ENCODE measurements at places on chromosomes 7 and 10.

DNA sequence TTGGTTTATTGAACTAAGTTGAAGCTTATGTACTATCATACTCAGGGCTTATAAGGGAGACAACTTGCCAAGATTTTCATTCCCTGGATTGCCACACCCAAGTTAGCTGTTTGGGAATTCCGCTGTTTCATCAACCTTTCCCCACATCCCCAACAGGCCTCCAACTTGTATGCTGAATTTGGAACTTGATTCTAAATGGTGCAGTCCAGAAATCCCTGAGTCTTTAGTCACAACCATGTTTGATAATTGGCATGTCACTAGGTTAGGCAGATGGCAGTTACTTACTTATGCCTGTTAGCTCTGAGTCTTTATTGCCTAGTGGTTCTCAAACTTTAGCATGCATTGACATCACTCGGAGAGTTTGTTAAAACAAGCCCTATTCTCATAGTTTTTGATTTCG, 135.4 kb upstream of the PRPS1L1 start:
- DNase-seq: no peak

DNA sequence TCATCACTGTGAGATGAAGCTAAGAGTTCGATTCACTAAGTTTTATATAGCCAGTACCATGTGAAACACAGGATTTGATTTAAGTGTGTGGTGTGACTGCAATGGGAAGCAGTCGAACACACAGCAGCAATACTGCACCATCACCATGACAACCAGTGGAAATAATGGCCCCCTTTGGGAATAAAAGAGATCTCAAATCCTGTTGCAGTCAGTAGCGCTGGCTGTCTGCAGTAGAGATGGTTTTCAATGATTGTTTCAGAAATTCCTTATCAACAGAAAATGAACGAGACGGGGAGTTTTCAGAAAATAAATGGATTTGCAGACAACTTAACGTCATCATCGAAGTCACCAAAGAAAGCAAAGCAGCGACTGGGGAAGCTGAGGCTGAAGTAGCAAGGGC, 91.0 kb downstream of the PTPRE start:
- DNase-seq: no peak

DNA sequence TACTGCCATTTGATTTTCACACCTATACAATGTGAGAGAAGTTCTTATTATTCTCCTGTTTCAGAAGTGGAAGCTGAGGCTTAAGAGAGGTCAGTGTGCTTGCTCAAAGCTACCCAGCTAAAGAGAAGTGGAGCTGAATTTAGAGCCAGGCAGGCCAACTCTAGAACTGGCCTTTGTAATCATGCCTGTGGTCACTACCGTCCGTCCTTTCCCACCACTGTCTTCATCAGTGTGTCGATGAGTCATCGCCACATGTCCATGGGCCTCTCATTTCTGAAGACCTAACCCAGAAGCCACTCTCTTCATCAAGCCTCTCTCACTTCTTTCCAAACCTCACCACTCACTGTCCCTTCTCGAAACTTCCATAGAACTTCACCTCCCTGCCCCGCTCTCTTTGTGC, 237.8 kb downstream of the KIAA1217 start:
- no peak for DNase-seq

- DNase-seq: no peak
Measured at GRCh38 chr10:109427411-109427810, 495.9 kb downstream of the XPNPEP1 start.

- no peak for DNase-seq
Measured at GRCh38 chr10:28713626-28714352, 36.5 kb downstream of the BAMBI start.

DNA sequence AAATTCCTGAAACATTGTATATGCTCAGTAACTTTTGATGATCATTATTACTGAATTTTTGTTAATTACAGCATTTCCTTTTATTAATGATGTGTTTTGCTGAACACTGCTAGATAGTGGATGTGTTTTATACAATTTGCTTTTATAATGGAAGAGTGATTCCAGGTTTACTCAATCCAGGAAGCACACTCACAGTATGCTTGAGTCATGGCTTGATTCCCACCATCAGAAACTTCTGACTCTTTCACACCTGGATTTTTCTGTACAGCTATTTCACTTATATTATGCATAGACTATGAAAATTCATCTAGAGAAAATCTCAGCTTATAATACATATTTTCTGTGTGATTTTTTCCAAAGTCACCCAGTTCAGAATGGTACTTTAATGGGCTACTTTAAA, 1040.9 kb downstream of the GRM8 start:
- no peak for DNase-seq

DNA sequence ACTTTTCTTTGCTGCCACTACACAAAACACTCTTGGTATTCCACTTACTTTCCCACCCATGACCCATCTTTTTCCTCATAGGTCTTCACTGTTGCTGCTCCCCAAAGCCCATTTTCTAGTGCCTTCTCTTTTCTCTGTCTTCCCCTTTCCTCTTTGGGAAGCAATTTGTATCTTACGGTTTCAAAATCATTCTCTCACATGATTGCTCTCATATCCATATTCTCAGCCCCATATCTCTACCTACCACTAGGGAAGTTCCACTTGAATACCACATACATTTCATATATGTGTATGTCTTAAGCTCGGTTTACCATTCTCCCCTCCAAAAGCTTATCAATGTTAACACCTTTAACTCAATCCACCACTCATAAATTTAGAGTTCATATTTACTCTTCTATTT, 3.2 kb upstream of the UBE2D1 start:
- DNase-seq: no peak

GRCh38 chr7:70591643-70592042, 540.3 kb upstream of the GALNT17 start:
- no peak for DNase-seq

DNA sequence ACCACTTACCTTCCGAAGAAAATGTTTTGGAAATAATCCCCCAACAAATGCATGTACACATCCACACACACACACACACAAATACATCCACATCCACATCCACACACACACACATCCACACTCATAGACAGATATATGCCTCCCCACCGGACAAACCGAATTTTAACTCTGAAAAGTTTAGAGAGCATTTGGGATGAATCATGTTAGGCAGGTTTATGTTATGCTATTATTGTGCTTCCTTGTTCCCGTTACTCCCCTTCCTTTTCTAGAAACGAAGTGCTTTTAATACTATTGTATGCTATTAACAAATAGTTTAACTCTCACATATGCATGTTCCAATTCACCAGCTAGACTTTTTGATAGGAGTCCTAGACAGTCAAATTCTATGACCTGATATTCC, 91.5 kb downstream of the FAS start:
- DNase-seq: no peak

DNA sequence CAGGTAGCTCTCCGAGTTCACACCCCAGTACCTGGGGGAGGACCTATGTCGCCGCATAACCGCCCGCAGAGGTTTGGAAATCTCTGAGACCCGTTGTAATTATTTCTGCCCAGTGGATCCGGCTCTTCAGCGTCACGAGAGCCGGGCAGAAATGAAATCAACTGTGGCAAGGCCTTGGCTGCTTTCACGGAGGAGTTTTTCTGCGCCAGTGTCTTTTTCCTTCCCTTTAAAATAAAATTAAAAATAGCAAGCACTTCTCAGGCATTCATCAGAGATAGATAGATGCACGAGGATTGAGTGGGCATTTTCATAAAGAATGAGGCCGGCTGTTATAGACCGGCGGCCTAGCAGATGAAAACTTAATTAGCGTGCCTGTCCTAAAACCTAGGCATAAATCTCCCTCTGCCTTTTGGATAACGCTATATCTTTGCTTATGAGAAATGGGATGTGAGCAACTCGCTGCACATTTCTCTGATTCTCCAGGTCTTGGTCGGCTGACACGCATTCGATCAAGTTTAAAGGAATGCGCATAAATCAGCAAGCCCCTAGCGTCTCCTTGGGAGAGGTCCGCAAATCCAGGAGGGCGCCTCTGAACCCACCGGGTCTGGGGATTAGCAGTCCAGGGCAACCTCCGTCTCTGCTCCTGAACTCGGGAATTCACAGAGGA, 6.4 kb downstream of the HOXA13 start:
- DNase-seq: no peak

DNA sequence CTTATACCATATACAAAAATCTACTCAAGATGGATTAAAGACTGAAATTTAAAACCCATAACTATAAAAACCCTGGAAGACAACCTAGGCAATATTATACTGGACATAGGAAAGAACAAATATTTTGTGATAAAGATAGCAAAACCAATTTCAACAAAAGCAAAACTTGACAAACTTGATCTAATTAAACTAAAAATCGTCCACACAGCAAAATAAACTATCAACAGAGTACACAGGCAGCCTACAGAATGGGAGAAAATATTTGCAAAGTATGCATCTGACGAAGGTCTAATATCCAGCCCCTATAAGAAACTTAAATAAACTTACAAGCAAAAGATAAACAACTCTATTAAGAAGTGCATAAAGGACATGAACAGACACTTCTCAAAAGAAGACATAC, 240.1 kb downstream of the HGF start:
- DNase-seq: no peak

DNA sequence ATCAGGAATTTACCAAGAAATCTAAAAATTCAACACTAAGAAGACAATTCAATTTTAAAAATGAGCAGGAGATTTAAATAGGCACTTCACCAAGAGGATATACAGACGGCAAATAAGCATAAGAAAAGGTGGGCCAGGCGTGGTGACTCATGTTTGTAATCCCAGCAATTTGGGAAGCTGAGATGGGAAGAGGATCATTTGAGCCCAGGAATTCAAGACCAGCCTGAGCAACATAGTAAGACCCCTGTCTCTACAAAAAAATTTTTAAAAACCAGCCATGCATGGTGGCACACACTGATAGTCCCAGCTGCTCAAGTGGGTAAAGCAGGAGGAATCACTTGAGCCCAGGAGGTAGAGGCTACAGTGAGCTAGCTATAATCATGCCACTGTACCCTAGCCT, 3.5 kb upstream of the AKR1D1 start:
- DNase-seq: no peak

GRCh38 chr7:155792315-155792960, 19.8 kb downstream of the SHH start:
- no peak for DNase-seq

GRCh38 chr7:8371742-8372141, 61.7 kb upstream of the NXPH1 start:
- no peak for DNase-seq

GRCh38 chr10:112471878-112472487, 25.0 kb downstream of the VTI1A start:
- DNase-seq: no peak

DNA sequence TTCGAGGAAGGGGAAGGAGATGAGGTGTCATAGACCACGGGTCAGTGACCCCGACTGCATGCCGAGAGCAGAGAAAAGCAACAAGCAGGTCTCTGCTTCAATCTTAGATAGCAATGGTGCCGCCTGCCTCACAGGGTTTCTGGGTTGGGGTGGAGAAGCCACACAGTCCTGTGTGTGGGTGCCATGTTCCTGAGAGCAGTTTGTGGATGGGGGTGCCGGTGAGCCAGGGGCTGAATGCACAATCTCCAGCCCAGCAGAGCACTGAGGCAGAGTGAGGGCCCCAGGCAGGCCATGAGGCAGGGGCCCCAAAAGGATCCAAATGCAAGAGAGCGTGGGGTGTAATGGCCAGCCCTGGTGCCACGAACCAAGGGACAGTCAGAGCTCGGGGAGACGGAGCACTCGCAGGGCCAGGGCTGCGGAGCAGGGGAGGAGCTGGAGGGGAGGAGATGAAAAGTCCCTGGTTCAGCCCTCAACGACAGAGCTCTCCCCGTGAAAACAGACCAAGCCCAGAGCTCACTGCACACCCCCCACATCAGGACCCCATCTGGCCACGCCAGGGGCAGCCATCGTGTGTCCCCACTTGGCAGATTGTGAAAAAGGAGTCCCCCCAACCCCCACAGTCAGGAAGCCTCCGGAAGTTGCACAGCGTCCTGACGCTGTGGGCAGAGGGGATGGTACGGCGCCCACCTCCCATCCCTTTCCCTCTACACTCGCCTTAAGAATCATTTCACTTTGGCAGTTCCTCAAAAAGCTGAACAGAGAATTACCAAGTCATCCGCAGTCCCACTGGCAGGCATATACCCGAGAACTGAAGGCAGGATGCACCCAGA, 19.9 kb downstream of the WDR86 start:
- DNase-seq: no peak

GRCh38 chr7:25656581-25657026, 428.3 kb upstream of the NPVF start:
- no peak for DNase-seq

DNA sequence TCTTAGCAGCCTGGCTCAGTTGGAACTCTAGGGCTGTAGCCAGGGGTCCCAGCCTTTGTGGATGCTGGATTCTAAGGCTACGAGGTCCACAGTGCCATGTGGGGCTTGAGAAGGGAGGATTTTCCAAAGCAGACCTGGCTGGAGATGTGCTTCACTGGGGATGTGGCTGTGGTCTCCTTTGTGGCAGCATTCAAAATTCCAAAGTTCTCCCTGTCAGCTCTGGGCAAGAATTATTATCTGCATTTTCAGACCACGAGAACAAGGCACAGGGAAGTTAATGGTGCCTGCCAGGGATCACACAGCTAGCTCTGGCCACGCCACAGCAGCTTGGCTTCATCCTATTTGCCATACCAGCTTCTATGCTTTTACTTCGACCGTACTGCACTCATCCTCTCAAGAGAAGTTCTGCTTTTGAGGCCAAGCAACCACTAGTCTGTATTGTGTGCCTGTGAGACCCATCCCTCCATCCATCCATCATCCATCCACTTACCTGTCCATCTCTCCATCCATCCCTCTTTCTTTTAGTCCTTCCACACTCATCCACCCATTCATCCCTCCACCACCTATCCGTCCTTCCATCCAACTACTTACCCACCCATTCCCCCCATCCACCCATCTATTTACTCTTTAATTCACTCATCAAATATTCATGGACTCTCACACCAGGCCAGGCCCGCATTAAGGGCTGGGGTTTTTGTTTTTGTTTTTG, 71.5 kb downstream of the ZMIZ1 start:
- DNase-seq: no peak

- no peak for DNase-seq
Measured at GRCh38 chr10:110373857-110374654, 69.3 kb upstream of the SMNDC1 start.

- DNase-seq: no peak
Measured at GRCh38 chr7:149218469-149219420, 20.7 kb upstream of the ZNF212 start.

DNA sequence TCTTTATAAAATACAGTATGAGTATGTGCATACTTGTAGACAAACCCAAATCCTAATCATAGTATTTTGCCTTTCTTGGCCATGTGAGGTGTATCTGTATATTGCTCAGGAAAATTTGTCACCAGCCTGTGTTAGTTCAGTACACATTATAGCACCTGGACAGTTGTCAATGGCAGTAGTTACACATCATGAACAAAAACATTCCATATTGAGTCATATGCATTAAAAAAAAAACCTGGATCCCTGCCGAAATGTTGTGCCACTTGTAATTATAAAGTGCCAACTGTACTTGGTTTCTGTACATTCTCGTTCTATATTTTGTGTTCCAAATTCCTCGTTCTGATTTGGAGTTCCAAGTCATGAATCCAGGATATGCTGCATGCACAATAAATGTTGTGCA, 410.4 kb downstream of the INHBA start:
- DNase-seq: no peak

DNA sequence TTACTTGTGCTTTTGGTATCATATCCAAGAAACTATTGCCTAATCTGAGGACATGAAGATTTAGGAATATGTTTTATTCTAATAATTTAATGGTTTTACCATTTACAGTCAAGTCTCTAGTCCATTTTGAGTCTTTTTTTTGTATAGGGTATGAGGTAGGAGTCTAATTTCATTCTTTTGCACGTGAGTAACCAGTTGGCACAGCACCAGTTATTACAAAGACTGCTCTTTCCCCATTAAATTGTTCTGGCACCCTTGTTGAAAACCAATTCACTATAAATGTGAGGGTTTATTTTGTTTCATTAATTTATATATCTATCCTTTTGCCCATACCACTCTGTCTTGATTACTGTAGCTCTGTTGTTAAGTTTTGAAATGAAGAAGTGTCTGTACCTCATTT, 381.6 kb downstream of the SUGCT start:
- DNase-seq: no peak

Data from activated CD4-positive, alpha-beta T cell treated with anti-CD3 and anti-CD28 coated beads, Interleukin-2, amount 50 U/mL, for 48 hours (primary cell).